ENCODE measurements at places on chromosomes 12 and 14.
A peak's percentile ranks its signal among the peaks of the same experiment; 100 is the strongest.

GRCh38 chr14:74427651-74428050, 1.6 kb upstream of the SYNDIG1L start:
- no peak for DNase-seq

- no peak for DNase-seq
Observed at GRCh38 chr12:42679466-42679865, 89.9 kb upstream of the PRICKLE1 start.

DNA sequence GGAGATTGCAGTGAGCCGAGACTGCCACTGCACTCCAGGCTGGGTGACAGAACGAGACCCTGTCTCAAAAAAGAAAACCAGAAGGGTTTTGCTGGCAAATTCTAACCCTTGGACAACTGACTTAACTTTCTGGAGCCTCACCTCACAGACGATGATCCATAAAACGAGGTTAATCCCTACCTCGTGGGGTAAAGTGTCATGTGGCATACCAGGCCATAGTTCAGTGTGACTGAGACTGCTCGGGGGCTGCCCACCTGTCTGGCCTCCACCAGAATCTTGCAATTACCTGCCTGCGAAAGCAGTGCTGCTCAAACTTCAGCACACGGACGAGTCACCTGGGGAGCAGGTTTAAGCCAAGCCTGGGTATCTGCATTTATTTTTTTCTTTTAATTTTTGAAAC, 26.8 kb downstream of the P2RX4 start:
- no peak for DNase-seq

DNA sequence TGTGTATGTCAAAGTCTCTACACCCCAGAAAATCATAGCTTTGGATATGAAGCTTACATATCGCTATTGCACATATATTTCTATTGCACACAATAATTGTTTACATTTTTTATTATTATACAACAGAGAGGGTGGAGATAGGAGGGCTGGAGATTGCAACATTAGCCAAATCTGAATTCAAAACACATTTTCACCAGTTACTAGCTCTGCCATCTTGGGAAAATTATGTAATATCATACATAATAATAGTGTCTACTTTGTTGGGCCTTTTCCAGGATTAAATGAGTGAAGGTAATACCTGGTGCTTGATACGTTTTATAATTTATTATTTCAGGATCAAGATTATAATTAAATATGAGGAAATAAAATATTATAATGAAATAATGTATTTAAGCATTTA, 507.4 kb upstream of the TBX3 start:
- DNase-seq: no peak

GRCh38 chr14:94019329-94019728, 6.8 kb upstream of the OTUB2 start:
- DNase-seq: no peak

DNA sequence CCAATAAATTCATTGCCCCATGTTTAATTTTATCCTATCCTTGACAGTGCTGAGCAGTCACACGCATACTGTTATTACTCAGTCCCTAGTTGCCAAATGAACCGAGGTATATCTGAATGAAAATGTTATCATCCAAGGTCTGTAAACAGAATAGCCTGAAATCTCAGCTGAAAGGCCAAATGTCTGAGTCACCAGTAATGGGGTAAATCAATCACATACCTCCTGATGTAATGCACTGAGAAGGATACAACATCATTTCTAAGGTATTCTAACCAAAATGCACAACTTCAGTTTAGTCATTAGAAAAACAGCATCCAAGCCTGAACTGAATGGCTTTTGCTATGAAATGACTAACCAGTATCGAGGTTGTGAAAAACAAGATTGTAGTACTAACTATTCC, 228.6 kb downstream of the DPF3 start:
- DNase-seq: no peak

DNA sequence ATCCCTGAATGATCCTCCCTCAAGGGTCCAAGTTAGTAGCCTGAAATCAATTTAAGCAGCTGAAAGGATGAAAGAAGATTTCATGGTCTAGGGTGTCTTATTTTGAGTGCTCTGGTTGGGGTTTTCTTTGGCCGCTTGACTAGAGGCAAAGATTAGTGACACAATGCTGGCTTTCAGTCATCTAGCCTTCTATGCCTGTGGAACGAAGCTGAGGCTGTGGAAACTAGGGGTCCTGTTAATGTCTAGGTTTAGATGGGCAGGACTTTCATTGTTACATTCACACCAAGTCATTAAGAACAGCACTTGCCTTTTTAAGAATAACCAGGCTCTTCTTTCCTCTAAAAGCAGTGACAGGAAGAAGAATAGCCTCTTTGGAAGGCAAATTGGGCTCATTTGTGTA, 253.8 kb upstream of the E2F7 start:
- DNase-seq: no peak

GRCh38 chr12:121132601-121133481, at the start of gene P2RX7:
TSS of gene P2RX7 (plus strand) at chr12:121132876. CDS start at chr12:121132971, 95 bp downstream.
- DNase-seq: no peak

- no peak for DNase-seq
Observed at GRCh38 chr12:104782296-104782695, 175.8 kb downstream of the SLC41A2 start.

- DNase-seq: no peak
Observed at GRCh38 chr14:22291406-22291805, 297.6 kb downstream of the DAD1 start.

DNA sequence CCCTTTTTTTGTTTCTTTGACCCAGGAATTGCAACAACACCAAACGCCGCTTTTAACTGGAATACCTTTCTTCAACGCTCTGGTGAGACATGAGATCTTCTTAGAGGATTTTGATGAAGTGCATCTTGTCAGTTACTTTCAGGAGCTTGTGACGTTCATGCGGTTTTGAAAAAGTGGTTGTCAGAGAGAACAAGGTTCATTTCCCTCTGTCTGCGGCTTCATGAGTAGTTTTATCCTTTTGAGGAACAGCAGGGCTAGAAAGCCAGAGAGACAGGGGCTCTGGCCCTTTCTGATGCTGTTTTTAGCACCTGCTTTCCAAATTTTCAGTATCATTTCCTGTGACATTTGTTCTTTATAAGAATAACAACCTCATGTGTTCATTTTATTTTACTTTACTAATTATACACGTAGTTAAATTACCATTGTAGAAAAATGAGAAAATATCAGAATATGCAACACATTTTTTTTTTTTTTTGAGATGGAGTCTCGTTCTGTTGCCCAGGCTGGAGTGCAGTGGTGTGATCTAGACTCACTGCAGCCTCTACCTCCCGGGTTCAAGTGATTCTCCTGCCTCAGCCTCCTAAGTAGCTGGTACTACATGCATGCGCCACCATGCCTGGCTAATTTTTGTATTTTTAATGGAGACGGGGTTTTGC, 61.8 kb downstream of the GLT1D1 start:
- peak; percentile 58 for DNase-seq

- DNase-seq: no peak
Observed at GRCh38 chr14:23359722-23360447, 5.1 kb downstream of the EFS start.

- no peak for DNase-seq
Observed at GRCh38 chr12:89946518-89947135, 238.0 kb upstream of the ATP2B1 start.

DNA sequence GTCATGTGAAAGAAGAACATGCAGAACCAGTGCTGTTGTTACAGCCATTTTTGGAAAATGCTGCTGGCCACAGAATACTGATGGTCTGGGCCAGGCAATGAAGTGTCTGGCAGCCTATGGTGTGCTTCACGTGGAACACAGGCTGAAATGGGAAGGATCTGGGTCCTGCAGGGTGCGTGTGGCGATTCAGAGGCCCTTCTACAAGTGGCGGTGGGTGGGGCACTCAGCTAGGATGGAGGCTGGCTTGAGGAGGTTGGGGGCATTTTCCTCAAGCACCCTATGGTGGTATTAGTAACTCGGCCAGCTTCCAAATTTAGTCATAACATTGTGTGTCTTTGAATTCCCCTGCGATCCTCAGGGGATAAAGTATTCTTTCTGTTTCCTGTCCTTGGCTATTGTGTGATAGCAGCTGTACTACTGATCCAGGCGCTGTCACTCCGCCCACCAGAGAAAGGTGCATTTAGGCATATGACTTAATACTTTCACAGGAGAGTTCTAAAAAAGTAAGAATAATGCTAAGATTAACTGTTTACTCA, 9.2 kb upstream of the RAD52 start:
- no peak for DNase-seq

- no peak for DNase-seq
Observed at GRCh38 chr12:68481181-68481941, 129.3 kb upstream of the RAP1B start.

GRCh38 chr12:22598763-22599161, 26.2 kb upstream of the ETNK1 start:
- DNase-seq: no peak

- DNase-seq: no peak
Observed at GRCh38 chr12:67320614-67321295, 51.6 kb downstream of the CAND1 start.

GRCh38 chr12:4604684-4605193, 42.7 kb downstream of the DYRK4 start:
- DNase-seq: peak; percentile 75

DNA sequence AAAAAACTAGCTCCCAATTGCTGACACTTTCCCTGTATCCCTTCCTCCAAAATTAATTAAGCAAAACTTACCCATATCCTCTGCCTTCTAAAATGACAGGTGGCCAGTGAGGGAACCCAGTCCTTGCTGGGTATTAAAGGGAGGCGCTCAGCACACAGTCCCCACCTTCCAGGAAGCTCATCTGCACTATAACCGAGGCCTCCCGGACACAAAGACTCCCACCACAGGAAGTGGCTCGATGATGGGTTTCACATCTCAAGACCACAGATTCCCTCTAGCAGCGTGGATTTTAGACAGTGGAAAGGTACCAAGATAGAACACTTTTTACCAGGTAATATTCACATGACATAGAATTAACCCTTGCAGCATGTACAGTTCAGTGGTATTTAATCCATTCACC, 126.8 kb upstream of the NCOR2 start:
- no peak for DNase-seq

DNA sequence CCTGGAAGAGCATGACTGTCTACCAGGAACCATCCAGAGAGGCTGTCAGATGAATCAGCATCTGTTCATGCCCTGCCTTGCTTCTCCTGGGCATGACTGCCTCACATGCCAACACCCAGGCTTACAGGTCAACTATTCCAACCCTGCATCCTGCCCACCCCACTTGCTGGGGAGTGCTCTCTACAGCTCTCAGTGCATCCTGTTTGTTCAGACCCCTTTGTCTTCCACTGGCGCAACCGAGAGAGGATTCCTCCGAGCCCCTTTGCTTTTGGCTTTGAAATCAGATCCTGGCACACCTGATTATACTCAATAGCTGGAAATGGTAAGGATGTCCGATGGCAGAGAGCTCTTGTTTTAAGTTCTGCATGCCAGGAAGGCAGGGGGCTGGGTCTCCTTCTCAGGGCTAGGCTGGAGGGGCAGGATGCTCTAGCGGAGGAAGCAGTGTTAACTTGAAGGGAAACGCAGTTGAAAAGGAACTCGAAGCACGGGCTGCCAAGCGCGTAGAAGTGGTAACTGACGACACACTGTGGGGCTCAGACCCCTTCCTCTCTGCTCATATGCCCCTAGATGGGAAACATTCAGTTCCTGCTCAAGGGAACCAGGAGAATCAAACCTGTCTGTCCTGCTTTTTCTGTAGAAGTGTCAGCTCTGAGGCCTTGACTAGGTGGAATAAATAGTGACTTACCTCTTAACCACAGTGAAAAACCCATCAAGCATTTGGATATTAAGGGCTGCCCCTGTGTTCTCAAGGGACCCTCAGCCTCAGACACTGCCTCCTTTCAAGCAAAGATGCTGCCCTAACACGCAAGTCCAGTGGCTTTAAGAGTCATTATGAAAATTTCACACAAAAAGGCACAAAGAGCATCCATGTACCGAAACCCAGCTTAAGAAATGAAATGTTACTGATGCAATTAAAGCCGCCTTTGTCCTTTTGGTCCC, 297.5 kb downstream of the ZFP36L1 start:
- DNase-seq: no peak

DNA sequence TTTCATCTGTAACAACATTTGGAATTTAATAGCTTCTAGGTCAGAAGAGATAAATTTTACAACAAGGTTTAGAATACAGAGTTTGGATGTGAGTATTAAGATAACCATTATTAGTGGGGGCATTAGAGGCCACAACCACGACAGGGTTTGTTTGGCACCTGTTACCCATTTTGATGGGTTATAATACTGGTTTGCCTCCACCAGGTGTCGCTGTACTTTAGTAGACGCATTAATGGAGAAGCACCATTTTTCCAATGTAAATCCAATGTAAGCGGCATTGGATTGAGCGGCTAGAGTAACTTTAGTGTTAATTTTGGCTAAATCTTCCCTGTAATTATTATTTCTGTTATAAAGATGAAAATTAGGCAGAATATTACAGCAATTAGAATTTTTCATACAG, 136.2 kb downstream of the SLCO1B3 start:
- no peak for DNase-seq

DNA sequence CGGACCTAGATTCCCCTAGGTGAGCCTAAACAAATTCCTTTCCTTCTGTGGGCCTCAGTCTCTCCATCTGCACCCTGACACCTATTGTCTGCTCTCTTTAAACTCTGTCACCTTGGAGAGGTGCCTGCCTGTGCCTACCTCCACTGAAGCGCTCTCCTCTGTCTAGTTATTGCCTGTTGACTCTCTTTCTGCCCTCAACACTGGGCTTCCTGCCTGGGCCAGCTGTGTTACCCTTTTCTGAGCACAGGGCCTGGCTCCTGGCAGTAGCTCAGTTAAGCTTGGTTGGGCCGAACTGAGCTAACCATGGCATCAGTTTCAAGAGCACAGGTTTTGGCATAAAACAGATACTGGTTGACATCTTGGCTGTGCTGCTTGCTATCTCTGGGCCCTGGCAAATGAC, 43.5 kb downstream of the PRMT8 start:
- DNase-seq: no peak

DNA sequence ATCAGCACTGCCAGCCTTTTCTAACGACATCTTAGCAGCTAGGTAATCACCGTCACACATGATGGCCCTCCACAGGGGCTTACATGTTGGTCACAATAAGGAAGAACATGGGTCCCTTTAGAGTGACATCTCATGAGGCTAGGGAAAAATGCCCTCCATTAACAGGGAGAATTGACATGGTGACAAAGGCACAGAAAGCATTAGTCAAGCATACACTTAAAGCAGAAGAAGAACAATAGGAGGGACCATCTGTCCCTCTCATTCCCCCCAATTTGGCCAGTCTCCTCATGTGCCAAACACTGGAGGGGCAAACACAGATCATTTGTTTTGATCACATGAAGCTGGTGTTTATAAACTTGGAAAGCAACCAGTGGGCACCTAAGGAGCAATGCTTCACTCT, 78.0 kb downstream of the GRIP1 start:
- no peak for DNase-seq

GRCh38 chr14:22305607-22306006, 283.4 kb downstream of the DAD1 start:
- DNase-seq: no peak

DNA sequence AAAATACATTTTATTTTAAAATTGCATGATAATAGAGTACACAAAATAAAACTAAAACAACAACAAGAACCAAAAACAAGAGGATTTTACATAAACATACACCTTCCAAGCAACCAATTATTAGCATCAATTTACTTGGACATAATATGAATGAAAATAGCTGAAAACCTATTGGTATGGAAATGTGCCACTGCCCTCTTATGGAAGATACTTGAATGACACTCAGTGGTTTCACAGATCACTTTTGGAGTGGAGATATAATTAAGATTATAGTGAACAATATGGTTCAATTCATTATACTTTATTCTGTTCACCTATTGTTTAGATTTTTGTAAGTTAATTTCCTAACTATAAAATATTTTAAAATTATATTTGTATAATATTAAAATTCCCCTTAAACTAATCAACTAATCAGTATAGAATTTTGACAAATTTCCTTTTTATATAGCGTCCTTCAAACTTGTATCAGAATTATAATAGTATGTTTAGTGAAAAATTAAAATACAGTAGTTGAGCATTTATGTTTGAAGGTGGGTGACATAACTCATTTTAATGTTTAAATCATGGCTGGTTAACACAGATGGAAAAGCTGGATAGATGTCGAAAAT, 70.1 kb downstream of the SLC6A15 start:
- DNase-seq: no peak

Data from activated CD4-positive, alpha-beta T cell treated with anti-CD3 and anti-CD28 coated beads, Interleukin-2, amount 50 U/mL, for 24 hours (primary cell).